Right ventricle myocardium inferior (tissue), 1 donor: ENCODE measurements at places on chromosomes 7 and 10. TPM values are rescaled to one million over a fixed set of nuclear protein-coding genes. Genes with fewer than 3 reads are reported as not detected.

DNA sequence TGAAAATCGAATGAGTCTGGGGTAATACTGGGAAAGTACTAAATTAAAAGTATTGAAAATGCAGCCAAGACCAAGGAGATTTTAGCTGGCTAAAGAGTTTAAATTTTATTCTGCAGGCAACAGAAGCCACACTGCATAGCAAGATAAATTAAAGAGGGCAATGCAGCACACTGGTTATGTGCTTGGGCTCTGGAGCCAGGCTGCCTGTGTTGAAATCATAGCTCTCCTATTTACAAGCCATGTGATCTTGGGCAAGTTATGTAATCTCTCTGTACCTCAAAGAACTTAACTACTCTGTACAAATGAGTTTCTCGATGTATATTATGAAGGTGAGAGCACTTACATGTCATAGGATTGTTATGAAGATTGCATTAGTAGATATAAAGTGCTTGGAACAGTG is 9.9 kb downstream of the SLC25A13 start:
- DNase-seq, result peak; percentile 72

DNA sequence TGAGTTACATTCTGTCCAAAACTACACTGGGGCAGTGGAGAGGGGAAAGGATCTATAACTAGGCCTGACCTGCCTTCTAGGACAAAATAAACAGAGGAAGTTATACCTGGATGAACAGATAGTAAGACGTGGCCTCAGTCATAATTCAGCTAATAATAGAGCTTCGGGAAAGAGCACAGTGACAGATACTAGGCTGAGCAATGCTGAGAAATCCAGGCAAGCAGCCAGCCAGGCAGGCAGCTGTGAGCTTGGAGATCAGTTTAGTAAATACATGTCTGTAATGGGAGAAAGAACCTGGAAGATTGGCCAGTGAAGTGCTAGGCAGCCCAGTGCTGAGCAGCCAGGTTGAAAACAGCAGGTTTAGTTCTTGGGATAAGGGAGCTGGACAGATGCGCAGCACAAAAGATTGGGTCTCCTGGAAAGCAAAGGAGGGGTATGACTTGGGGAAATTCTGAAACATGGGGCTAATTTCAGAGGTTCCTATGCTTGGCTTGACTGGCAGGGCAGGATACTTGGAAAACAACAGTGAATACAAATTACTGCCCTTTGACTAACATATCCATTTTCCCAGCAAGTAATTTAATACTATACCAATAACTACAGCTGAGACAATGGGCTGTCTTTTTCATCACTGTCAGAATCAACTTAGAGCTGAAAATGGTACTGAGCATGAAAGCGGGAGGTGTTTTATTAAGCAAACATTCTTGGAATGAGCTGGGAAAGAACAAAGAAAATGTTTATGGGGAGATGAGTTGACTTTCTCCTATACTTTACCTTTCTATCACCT is 140.8 kb downstream of the DGKB start:
- peak; percentile 82 for DNase-seq

DNA sequence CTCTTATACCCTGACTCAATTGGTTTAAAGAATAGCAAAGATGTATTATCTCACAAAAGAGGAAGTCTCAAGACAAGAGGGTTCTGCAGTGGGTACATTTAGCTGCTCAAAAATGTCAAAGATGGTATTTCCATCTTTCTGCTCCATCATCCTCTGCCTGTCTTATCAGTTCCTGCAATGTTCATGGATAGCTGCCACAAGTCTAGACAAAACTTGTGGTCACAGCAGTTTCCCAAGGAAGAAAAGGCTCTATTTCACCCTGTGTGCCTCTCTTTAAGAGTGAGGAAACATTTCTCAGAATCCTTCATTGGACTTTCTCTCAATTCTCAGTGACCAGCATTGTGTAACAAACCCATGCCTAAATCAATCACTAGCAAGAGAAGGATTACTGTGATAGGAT is 634.2 kb upstream of the AUTS2 start:
- DNase-seq, result no peak

GRCh38 chr10:132705173-132705572 is 80.8 kb downstream of the NKX6-2 start:
- DNase-seq, result no peak

DNA sequence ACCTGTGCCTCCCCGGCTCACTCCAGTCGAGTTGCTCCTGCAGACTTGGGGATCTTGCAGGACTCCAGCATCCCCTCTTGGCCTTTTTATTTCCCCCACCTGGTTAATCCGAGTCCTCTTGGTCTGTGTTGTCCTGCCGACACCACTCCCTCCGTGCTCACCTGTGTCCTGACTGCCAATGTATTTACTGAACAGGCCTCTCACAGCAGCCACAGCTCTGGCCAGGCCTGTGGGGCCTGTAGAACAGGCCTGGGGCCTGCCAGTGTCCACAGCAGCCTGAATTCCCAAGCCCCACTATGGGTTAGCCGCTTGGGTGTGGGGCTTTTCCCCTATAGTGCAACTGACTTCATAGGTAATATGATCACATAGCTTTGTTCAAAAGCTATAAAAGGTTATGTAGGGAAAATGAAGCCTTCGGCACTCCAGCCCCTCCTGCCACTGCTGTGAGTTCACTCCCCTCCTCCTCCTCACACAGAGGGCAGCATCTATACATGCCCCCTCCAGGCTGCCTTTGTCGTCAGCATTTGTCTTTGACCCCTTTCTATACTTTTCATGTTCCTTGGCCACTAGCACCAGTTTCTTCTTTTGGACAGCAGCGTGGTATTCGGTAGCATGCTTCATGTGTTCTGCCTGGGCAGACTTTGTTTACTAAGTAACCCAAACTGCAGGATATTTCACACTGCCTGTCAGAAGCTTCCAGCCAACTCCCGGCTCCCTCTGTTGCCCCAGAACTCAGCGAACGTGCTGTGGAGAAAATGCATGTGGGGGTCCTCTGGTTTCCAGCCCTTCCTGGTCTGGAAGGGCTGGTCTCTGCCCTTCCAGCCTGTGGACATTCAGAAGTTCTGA is 46.1 kb downstream of the ZNF467 start:
- no peak for DNase-seq

GRCh38 chr7:120431016-120431415 is 158.0 kb downstream of the KCND2 start:
- no peak for DNase-seq

- DNase-seq, result no peak
Measured at GRCh38 chr7:127066974-127067373, 185.8 kb downstream of the GRM8 start.

DNA sequence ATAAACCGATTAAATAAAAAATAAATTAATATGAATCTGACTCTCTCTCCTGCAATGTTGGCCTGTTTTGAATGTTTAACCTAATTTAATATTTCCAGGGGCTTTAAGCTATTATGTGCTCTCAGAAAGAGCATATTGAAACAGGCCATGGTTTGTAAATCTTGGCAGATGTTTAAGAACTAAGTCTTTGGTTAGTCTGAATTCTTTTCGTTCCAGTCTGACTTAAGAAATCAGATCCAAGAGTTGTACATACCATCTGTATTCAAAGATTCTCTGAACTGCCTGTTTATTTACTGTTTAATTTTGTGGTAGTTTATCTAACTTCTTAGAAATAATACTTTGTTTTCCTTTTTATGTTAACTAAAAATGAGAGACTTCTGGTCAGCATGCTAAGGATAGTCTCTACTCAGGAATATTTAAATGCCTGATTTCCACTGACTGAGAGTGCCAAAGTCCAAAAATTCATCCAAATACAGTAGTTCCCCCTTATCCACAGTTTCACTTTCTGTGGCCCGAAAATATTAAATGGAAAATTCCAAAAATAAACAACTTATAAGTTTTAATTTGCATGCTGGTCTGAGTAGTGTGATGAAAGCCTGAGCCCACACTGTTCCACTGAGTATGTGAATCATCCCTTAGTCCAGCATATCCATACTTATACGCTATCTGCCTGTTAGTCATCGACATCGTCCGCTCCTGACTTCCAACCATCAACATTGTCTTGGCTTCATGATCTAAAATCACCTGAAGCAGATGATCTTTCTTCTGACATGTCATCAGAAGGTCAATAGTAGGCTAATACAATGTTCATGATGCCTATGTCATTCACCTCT is 238.1 kb upstream of the CSTF2T start:
- no peak for DNase-seq

- no peak for DNase-seq
Measured at GRCh38 chr10:69736886-69737641, 64.6 kb upstream of the COL13A1 start.

GRCh38 chr10:69662173-69662877 is 32.3 kb downstream of the FAM241B start:
- no peak for DNase-seq

- no peak for DNase-seq
Measured at GRCh38 chr10:129323879-129324278, 143.2 kb upstream of the MGMT start.

The AGR2 gene
- not detected for total RNA-seq

The SPDYE16 gene
- not detected for total RNA-seq
